ENCODE measurements at places on chromosomes 12 and 14.

DNA sequence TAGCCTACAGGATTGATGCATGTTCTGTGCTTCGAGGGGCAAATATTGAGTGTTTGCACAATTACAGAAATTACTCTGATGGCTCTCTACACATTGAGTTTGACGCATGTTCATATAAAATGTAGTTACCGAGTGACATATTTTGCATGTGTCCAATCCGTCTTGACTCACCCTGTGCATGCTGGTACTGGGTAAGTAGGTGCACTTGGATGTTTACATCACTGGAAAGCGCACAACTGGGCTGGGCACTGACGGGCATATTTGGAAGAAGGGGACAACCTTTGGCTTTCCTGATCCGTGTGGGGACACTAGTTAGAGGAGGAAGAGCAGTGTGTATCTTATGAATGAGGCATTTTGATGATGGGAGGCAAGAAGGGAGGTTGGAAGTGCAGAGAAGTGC lies 4.9 kb upstream of the KRT6A start:
- DNase-seq: no peak

DNA sequence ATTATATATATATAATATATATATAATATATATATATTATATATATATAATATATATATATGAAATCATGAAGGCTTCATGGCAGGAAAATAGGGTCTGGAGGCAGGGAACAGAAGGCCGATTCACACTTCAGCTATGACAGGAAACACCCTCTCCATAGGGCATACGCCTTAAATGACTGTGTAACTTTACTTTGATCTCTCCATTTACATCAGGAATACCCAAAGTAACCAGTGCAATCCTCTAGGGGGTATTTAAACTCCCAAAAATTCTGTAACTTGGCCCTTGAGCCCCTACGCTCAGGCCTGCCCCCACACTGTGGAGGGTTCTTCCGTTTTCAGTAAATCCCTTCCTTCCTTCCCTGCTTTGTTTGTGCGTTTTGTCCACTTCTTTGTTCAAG lies 40.4 kb upstream of the PPP2R5C start:
- no peak for DNase-seq

DNA sequence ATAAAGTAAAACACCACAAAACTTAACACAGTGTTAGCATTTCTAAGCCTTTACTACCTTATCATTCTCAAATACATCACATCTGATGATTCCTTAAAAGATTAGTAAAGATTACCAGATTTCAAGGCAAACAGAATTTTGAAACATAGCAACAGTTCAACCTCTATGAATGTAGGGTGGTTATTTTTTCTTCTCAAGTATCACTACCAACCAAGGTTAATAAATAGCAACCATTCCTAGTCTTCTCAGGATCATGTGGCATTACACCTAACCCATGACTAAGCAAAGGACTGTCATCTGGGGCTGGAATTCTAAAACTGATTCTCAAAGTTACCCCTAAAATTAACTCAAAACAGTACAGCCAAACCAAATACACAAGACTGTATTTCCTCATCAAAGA lies 39.4 kb upstream of the CSRNP2 start:
- DNase-seq: no peak

GRCh38 chr14:93960108-93960475 lies 16.3 kb downstream of the ASB2 start:
- DNase-seq: no peak

GRCh38 chr14:103031566-103031911 lies 25.8 kb downstream of the CDC42BPB start:
- no peak for DNase-seq

- DNase-seq: no peak
These were observed 40.0 kb downstream of the TSPAN9 start for GRCh38 chr12:3117144-3117581.

DNA sequence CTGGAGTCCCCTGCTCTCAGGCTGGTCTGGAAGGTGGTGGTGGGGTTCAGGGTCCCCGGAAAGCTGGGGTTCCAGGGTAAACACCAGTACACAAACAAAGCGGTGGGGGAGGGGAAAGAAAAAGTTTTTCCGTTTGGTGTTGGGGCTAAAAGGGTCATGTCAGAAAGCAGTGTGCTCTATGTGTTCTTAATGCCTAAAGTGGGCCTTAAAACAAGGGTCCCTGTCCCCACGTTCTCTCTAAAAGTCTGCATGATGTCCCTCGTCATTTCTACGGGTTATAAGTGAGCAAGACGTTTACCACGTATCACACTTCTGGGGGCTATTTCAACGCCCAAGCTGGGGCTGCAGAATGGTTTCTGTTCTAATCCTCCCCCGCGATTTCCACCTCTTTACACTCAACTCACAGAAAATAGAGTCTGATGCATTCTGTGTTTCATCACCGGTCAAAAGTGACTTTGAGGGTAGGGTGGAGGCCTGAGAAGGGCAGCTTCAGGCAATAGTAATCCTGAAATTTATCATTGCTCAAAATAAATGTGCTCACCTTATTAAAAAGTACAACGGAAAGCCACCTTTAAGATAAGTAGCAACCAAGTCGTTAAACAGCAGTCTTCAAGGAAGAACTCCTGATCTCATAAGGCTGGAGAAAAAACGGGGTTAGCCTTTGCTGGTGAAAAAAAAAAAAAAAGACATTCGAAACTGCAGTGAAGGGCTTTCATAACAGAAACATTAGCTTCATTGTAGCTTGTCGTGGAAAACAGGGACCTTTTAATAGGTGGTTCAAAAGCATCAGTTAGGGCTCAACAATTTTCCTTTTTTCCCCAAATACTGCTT lies 63.9 kb upstream of the PTGR2 start:
- DNase-seq: no peak

DNA sequence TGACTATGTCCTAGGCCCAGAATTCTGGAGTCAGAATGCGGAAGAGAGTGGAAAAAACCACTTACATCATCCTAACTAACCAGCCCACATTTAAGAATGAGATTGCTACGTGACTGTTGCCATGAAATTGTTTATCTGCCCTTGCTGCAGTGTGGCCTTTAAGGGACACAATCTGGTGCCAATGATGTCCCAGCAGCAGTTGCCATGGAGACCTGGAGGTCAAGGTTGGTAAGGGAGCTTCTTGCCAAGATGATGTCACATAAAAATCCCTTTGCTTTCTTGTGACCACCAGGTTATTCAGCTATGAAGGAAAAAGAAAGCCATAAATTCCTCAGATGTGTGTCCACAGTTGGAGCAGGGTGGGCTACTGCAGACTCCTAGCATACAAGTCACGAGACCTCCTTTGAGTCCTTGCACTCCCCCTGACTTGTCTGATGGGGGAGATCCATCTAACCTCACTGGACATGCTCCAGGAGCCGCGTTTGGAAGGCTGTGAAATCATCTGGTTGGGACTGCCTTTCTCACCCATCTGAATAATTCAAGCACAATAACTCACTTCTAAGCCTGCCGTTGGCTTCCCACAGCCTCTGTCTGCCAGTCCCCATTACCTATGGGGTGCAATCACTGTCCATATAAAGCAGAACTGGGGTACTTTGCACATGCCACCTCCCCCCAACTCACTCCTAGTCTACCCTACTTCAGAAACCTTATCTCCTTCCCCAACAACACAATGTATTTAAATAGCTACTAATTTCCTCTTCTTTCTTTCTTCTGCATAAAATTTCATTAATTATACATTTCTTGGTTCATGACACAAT lies 165.6 kb downstream of the ZFP36L1 start:
- DNase-seq: no peak

- DNase-seq: no peak
These were observed 100.5 kb downstream of the SPTSSA start for GRCh38 chr14:34361504-34362011.

DNA sequence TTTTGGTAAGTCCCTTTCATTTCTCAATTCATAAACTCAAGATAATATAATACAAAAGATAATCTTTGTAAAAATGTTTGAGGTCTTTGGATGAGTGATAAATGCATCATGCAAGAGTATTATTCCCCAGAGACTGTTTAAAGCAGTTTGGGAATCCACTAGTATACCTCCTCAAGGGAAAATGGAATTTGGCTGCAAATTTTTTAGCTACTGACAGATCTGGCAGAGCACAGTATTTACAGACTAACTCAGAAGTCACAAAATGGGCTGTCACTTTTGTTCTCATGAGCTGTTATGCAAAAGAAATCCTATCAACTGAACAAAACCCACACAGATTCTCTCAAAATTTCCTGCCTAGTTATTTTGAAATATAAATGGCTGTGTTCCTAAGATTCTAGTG lies 9.9 kb downstream of the SPIC start:
- DNase-seq: no peak

DNA sequence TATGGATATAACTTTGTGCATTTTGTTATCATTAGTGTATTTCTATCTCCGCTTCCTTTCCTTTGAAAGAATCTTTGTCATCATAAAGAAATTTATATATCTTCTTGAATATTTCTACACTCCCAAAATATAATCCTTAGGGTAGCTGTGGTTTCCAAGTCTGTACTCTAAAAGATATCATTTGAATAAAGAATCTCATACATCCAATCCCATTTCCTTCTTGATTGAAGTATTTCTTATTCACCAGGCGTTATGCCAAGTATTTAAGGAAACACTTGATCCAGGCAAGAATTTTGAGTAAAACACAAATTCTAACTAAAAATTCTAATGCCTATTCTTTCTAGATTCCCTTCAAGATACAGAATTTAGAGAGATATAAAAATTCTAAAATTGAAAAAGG lies 821.8 kb downstream of the GALC start:
- DNase-seq: no peak

Measured in cerebellar nuclear complex (tissue), 1 donor.